ENCODE measurements at places on chromosomes 4 and X.

DNA sequence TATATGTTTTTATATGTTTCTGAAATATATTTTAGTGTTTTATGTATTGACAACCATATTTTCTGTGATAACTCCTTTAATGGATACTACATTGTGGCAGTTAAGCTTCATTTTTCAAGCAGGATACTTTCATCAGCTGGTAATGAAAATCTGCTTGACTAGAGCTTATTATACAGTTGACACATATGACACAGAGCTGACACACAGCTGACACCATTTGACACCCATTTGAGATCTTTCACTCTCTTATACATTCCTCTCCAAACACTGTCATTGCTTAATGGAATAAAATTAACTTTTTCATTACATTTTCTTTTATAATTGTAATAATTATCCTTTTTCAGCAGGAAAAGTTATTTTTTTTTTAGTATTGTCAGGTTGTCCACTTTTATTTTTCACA lies 561.1 kb upstream of the NDST4 start:
- no peak for DNase-seq

DNA sequence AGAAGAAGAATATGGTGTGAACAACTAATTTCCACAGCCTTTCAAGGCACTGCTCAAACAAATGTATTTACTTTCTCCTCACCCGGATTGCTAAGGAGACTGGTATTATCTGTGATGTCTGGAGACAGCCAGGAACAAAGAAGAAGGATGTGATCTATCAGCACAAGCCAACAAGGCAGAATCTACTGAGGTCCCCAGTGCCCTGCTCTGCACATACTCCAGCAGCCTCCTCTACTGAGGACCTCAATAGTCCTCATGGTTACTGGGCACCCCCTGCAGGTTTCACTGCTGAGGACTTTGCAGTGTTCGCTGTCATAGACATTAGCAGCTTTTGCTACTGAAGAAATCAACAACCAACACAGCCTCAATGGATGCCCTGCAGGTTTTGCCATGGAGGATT lies 930.1 kb downstream of the ADGRL3 start:
- no peak for DNase-seq

- no peak for DNase-seq
Measured at GRCh38 chr4:138992676-138993075, 22.9 kb upstream of the NOCT start.

GRCh38 chr4:122450847-122451246 lies 5.7 kb downstream of the IL2 start:
- DNase-seq, result no peak

Measured in activated CD4-positive, CD25-positive, alpha-beta regulatory T cell treated with anti-CD3 and anti-CD28 coated beads, Interleukin-2, amount 50 U/mL, for 16 hours (primary cell).